Muscle of back (tissue), 13 donors: ENCODE measurements at places on chromosomes 12 and 14.

- DNase-seq = no peak
These were observed 9.6 kb downstream of the NAB2 start for GRCh38 chr12:57098546-57098945.

GRCh38 chr12:47997321-47997720, 7.0 kb downstream of the COL2A1 start:
- DNase-seq = no peak

GRCh38 chr12:10719482-10719881, 3.6 kb downstream of the YBX3 start:
- DNase-seq = no peak

DNA sequence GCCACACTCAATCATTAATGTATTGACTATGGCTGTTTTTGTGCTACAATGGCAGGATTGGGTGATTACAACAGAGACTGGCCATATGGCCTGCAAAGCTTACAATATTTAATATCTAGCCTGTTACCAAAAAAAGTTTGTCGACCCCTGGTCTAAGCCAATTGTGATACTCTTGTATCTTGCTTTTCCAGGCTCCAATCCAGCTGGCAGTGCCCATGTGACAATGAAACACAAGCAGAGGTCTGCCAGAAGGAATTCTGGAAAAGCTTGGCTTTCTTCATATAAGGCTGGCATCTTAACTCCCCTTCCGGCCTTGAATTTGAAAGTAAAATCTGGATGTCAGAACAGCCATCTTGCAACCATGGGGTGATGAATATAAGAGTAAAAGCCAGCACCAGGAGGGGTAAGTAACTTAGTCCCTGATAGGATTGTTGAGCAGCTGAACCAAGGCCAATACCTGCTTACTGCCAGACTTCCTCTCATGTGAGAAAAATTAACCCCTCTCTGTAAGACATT, 458.7 kb downstream of the TMTC2 start:
- no peak for DNase-seq

GRCh38 chr12:115857160-115857920, 420.2 kb downstream of the MED13L start:
- DNase-seq = no peak

DNA sequence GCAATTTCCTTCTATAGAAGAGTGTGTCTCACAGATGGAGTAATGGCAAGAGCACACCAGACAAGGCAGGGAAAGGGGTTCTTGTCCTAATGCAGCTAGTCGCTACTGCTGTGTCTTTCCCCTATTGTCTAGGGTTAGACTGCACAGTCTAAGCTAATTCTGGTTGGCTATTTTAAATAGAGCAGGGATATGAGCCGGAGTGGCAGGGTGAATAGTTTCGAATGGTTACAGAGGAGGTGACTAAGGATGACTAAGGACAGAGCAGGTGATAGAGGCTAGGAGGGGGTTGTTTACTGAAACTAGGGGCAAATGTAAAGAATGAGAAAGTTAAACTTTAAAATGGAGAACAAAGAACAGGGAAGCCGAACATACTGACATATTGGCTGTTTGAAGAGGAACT, 25.6 kb upstream of the CPNE8 start:
- no peak for DNase-seq

- no peak for DNase-seq
These were observed 11.6 kb downstream of the SLC7A7 start for GRCh38 chr14:22803687-22803974.

GRCh38 chr12:66017736-66018135, 112.8 kb downstream of the LLPH start:
- DNase-seq = peak; percentile 18

GRCh38 chr14:105419195-105420091, at the start of gene MTA1:
TSS of gene MTA1 (plus strand) at chr14:105419827. CDS start at chr14:105420036, 209 bp downstream.
- no peak for DNase-seq

DNA sequence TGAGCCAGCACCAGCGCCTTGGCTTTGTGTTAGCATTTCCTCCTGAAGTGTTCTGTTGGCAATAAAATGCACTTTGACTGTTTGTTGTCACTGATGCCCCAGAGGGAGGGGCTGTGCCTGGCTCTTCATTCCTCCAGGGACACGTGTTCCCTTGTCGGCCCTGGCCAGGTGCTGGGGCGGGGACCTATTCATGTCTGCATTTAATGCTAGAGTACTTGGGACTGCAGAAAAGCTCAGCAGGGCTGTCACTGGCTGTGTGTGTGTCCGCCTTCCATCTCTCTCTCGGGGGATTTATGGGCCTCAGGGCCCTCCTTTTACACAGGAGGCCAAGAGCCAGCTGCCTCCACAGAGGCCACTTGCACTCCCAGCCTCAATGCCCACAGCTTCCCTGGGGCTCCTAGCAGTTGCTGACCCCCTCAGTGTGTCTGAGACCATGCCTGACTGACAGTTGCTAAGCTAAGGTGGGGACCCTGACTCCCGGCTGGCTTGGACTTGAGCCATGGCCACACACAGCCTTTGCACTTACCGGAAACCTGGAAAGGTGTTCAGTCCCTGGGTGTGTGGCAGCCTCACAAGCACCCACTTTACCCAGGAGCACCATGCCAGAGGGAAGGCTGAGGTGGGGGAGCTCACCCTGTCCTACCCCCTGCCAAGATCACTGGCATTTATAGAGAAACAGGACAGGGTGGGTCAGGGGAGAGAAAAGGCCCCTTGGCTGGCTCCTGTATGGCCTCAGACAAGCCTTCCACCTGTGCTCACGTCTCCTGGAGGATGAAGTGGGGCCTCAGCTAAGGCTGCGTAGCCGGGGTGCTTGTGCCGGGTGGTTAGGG, 27.8 kb downstream of the HIP1R start:
- no peak for DNase-seq

GRCh38 chr14:65676361-65677014, 264.0 kb downstream of the FUT8 start:
- DNase-seq = no peak

DNA sequence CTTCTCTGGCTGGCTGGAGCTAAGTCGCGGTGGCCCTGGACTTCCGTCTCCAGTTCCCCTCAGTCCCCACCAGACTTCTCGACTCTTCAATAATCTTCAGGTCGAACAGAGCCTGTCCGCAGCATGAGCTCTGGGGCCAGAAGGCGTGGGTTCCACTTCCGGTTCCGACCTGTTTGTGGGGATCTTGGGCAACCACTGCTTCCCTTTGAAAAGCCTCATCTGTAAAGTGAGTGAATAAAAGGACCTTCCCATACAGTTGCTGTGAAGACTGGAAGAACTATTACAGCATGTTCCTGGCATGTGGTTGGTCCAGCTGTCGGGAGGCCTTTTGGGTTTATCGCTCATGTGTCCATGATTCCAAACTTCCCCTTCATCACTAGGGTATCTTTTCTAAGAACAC, 19.4 kb downstream of the ADGRD1 start:
- no peak for DNase-seq

DNA sequence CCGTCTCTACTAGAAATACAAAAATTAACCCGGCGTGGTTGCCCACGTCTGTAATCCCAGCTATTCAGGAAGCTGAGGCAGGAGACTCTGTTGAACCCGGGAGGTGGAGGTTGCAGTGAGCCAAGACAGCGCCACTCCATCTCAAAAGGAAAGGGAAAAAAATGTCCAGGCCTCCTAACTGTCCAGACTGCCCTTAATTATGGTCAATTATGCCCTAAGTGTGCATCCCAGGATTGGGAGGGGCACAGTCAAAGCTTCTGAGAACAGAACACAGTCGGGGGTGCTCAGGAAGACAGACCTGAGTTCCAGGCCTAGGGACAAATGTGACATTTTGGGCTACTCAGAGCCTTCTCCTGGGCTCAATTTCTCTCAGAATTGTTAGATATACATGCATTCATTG, 31.8 kb upstream of the SMUG1 start:
- no peak for DNase-seq

GRCh38 chr14:93984070-93984469, 7.7 kb upstream of the ASB2 start:
- DNase-seq = no peak

DNA sequence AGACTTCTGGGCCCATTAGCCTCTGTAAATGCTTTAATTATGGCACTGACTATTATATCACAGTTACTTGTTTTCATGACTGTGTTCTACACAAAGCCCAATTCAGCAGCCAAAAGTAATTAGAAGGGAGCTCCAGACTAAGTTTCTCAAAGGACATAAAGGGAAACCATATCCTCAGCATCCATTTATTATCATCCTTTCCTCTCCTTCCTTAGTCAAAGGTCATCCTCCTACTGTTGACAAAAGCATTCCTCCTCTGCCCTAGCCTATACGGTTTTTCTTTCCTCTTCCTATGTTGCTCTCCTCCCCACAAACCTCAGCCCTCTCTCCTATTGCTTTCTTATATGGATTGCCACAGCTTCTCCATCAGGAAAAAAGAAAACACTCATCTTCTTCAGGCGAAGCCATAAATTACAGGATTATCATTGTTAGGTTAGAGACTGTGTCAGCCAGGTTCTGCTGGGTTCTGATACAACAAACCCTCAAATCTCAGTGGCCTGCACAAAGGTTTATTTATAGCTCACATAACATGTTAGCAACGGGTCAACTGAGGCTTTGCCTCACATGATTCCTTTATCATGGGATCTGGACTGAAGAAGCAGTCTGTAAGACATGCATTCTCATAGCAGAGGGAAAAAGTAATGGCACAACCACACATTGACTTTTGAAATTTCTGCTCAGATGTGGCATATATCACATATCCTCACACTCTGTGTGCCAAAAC, 207.2 kb downstream of the SLC5A8 start:
- no peak for DNase-seq

GRCh38 chr12:31929027-31929526, 30.1 kb upstream of the RESF1 start:
- no peak for DNase-seq

DNA sequence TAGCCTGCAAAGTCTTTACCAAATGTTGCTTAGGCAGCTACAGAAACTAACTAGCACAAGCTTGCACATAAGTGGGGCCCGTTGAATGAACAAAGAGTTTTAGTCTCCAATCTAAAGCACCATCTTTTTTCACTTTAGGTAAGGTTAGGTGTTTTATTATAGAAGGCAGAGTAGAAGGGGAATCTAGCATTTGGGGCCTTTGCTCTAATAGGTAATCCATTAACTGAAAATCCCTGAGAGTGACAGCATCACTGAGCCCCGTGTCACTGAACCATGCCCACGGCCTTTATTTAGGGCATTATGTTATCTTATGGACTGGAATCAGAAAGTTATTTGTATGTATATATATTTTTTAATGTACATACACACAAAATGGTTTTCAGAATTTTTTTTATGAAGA, 25.1 kb downstream of the CPNE8 start:
- no peak for DNase-seq

DNA sequence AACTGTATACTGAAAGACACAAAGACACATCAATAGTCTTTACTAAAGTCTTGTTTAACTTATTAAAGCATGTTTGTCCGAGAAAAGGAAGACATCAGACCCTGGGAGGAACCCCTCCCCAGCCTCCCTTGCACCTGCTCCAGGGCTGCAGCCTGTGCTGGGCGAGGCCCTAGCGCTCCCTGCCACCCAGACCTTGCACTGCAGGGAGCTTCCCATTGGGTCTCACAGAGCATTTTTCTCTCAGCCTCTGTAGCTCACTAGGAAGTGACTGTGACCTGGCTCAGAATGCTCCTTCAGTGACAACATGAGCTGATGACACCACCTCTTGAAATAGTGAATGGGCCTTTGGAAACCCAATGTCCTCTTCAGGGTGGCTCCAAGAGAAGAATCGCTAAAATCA, 461.2 kb downstream of the TMEM121 start:
- DNase-seq = no peak

DNA sequence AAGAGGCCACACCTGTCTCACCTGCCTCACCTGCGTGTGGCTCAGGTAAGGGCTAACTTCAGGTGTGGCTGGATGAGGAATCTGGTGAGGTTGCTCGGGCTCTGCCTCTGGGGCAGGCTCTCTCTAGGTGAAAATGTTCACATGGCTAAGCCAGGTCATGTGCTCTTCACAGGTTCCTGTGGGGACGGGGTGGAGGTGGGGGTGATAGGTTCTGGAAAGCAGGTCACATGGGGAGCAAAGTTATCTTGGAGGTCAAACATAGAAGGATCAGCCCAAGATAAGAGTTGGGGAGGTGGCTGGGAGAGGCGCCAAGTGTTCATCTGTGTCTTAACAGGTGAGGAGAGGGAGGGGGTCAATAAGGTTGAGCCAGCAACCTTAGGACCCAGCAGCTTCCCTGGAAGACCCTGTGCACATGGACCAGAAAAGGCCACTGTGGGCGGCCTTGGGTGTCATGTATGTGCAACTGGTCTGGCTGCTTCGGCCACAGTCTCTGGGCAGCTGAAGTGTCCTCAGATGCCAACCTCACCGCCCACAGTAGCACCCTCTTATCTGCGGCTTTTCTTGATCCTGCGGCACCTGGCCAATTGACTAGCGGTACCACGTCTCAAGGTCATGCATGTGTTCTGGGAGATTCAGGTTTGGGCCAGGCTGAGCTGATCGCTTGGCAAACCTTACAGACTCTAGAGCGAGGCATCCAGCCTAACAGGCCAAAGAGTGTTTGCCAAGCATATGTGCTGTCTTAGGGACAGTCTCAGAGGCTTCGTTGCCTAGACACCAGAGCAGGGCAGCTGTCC, 60.5 kb downstream of the CACNA1C start:
- DNase-seq = no peak

GRCh38 chr12:117352883-117353282, 8.5 kb downstream of the NOS1 start:
- no peak for DNase-seq

DNA sequence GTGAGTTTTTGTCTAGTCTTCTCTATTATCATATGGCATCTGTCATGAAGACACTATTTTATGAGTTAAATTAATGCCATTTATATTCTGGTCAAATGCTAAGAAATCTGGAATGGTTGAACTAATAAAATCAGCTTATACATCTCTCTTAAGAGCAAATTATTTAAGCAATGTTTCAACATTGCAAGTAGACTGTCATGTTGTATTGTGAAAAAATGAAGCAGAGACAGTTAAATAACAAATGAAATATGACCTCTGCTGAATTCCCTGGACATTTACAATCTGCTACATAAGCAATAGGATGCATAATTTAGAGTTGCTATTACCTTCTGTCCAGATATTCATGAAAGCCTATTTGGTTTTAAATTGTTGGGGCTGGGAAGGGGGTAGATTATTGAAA, 30.6 kb downstream of the NAV3 start:
- no peak for DNase-seq

- DNase-seq = no peak
These were observed 308.0 kb upstream of the SFSWAP start for GRCh38 chr12:131402781-131403396.

DNA sequence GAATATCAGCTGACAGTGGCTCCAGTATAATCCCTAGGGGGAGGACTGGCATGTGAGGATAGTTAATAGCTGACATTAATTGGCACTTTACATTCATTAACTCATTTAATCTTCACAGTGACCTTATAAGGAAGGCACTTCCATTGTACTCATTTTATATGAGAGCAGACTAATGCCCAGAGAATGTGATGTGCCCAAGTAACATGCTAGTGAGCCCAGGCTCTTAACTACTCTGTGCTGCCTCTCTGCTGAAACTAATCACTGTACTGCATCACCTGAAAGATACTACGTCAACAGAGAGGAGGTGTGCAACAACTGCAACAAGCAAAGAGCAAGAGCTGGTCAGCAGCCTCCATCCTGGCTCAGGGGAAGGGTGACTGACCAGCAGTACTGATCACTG, 40.1 kb downstream of the GALNT4 start:
- DNase-seq = no peak

GRCh38 chr14:98955741-98956070, 316.3 kb downstream of the BCL11B start:
- DNase-seq = no peak
